Activated naive CD8-positive, alpha-beta T cell treated with anti-CD3 and anti-CD28 coated beads, Interleukin-2, amount 10 ng/mL, durations not matched to agents 7 days and 5 days (primary cell): ENCODE measurements at places on chromosomes 3 and 15. TPM values are rescaled to one million over a fixed set of nuclear protein-coding genes. Genes with fewer than 3 reads are reported as not detected.

UBA7 gene
- 310 TPM for total RNA-seq

GRCh38 chr3:36991923-36992805 is 767 bp downstream of the EPM2AIP1 start:
- no peak for DNase-seq

DNA sequence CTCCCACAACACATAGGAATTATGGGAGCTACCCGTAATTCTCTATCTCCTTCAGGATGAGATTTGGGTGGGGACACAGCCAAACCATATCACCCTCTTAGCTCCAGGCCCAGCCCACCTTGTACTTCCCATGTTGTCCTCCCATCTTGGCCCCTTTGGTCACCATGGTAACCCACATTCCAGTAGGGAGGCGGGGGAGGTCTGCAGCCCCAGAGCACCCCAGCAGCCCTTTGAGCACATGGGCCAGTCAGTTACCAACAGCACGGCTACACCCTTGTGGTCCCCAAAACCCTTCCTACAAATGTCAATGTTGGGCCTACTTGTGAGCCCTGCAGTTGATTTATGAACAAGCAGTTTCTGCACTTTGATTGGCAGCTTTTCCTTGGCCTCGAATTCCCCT is 84.5 kb downstream of the LRRK1 start:
- no peak for DNase-seq

GALK2 gene
- total RNA-seq, result 30.6 TPM

GOLGA8R gene
- total RNA-seq, result 28.2 TPM

- DNase-seq, result no peak
Observed at GRCh38 chr15:90035840-90036230, 34.7 kb downstream of the ZNF710 start.

DNA sequence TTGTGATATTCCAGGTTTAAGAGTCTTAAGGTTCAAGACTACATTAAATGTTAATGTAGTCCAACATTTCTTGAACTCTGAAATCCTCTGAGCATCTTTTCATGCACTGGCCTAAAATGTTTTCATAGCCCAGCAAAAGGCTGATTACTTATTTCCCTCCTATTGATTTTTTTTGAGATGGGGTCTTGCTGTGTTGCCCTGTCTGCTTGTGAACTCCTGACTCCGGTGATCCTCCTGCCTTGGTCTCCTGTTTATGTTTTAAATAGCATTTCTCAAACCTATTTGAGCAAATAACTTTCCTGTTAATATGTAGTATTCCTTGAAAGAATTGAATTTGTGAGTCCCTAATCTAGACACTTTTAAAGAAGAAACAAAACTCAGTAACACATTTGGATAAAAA is 133.5 kb downstream of the IGF1R start:
- DNase-seq, result no peak

- no peak for DNase-seq
Observed at GRCh38 chr15:36688310-36689011, 109.0 kb downstream of the CDIN1 start.

GRCh38 chr15:81126892-81127291 is 7.2 kb upstream of the CFAP161 start:
- DNase-seq, result no peak

NLGN1 gene
- total RNA-seq, result not detected

ARPC4 gene
- total RNA-seq, result 225 TPM

DNA sequence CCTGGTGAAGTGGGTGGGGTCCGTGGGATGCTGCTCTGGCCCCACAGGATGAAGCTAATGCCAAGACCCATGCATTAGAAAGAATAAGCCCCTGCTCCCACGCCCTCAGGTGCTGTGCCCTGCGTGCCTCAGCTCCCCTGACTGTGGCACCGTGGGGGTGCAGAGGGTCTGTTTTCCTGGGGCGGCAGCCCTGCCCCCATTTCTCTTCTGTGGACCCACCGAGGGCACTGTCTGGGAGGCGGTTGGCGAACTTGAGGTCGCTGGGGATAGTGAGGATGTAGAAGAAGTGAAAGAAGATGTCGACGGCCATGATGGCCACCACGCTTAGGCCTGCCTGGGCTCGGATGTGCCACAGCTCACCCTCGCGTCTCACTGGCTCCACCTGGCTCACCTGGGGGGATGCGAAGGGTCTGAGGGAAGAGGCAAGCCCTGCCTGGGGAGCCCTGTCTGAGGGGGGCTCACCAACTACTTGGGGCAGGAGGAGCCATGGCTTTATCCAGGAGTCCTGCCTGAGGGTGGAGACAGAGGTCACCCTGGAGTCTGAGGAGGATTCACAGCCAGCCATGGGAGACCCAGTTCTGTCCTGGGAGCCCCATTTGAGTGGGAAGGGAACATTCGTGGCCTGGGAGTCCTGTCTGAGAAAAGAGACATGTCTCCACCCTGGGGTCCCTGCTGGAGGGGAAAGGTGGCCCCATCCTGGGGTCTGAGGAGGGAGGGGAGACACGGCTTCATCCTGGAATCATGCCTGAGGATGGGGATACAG is 5.1 kb downstream of the HHATL start:
- no peak for DNase-seq

DNA sequence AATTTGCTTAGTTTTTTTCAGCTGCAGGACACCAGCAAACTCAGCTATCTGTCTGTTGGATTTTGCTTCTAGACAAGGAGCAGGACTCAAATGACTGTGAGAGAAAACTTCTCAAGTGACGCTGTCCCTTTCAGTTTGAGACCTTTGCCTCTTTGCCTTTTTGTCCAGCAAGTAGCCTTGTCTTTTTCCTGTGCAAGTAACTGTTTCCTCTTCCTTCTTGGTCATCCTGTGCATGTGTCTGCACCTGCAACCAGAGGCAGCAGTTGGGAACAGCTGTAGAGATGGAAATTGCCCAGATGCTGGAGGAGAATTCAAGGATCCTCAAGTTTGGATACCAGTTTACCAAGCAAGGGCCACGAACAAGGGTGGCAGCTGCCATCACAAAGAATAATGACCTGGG is 23.3 kb upstream of the TMOD3 start:
- no peak for DNase-seq

SCAANT1 gene
- total RNA-seq, result not detected

SCN10A gene
- not detected for total RNA-seq

SLC28A2 gene
- not detected for total RNA-seq

NPAP1 gene
- total RNA-seq, result not detected

GRK7 gene
- not detected for total RNA-seq

DNA sequence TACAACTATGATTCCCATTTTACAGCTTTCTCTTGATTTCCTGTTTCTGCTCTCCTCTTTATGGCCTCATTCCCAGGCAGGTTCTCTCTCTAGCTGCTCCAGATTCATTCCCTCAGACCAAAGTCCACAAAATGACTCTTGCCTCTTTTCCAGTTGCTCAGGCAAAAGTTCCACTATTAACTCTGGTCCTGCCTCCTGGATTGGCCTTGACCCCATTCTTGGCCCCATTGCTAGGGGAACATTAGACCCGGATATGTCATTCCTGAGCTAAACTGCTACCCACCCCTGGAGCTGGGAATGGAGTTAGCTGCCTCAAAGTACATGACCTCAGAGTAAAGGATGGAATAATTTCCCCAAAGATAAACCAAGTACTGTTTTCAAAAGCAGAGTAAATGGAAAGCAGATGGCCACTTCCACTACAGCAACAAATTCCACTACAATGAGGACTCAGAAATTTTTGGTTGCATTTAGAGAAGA is 73.0 kb upstream of the GAP43 start:
- no peak for DNase-seq

GRCh38 chr3:50245251-50245745 is 9.3 kb downstream of the GNAI2 start:
- DNase-seq, result no peak

DNA sequence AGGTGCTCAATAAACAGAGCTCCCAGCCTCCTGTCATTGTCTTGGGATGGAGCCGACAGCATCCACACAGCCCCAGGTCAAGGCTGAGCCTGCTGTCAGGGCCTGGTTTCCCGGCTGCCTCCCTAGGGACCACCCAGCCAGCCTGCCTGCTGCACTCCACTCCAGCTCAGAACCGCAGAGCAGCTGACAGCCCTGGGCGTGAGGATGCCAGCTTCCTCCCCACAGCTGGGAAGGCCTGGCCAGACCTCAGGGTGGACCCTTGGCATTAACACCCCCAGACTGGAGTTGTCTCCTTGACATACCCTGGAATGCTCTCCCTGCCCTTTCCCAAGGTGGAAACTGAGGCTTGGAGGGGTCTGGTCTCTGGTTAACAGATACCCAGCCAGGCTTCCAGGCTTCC is 112.0 kb downstream of the WNT7A start:
- DNase-seq, result no peak

GRCh38 chr3:11605398-11605797 is 38.3 kb downstream of the VGLL4 start:
- no peak for DNase-seq

GRCh38 chr3:158249183-158249582 is 139.3 kb downstream of the RSRC1 start:
- DNase-seq, result no peak

SCN5A gene
- total RNA-seq, result 0.53 TPM

RTP4 gene
- 17.1 TPM for total RNA-seq

MKRN2OS gene
- total RNA-seq, result not detected

DNA sequence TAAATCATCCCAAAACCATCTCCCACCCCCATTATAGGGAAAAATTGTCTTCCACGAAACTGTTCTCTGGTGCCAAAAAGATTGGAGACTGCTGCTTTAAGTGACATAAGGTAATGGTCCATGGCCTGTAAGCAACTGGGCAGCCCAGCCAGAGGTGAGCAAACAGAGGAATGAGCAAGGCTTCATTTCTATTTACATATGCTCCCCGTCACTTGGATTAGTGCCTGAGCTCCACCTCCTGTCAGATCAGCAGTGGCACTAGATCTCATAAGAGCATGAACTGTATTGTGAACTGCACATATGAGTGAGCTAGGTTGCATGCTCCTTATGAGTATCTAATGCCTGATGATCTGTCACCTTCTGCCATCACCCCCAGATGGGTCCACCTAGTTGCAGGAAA is 1159.8 kb upstream of the ALCAM start:
- DNase-seq, result no peak

GRCh38 chr15:55868707-55869106 is 124.7 kb downstream of the NEDD4 start:
- no peak for DNase-seq

GRCh38 chr3:10284496-10284895 is 8.3 kb downstream of the GHRL start:
- DNase-seq, result no peak

CRYBG3 gene
- 5.3 TPM for total RNA-seq

DNA sequence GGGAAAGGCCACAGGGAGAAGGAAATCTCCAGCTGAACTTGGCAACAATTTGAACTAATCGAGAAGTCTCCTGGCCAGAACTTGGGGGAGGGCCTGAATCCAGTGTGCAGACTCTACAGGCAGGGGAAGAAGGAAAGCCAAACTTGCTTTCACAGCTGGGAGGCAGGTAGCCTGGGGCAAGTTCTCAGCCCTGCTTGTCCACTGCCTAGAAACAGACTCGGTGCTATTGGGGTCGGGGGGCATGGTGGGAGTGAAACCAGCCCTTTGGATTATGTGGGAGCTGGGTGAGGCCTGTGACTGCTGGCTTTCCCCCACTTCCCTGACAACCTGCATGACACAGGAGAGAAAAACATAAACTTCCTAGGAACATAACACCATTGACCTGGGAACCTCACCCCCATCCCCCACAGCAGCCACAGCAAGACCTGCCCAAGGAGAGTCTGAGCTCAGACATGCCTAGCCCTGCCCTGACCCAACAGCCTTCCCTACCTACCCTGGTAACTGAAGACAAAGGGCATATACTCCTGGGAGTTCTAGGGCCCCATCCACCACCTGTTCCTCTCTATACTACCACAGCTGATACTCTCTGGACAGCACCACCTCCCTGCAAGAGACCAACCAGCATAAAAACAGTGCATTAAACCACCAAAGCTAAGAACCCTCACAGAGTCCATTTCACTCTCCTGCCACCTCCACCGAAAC is 103.7 kb upstream of the MNS1 start:
- DNase-seq, result no peak

COL6A5 gene
- total RNA-seq, result not detected

DNA sequence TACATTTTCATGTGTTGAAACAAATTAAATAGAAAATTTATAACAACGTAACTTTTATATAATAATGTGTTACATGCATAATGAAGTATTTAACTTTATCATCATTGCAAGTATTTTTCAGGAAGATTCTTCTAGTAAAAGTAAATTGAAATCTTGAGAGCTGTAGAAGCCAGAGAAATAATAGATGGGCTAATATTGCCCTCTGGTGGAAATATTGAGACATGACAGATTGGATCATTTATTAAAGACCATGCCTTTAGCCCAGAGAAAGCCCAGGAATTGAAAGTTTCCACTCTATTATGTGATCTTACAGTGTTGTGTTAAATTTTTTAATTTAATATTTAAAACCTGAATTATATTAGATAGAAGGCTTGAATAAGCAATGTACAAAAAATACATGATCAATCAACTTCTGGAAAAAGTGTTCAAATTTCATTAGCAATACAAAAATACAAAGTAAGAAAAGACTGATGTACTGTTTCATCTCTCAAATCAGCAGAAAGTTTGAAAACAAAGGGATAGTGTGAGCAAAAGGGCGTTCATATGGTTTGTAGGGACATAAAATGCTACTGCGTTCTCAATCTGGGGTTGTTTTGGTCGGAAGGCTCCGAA is 52.7 kb upstream of the SPTSSB start:
- DNase-seq, result no peak

GRCh38 chr3:88324788-88325187 is 175.0 kb downstream of the C3orf38 start:
- no peak for DNase-seq

- DNase-seq, result no peak
Observed at GRCh38 chr3:42667523-42668412, 14.3 kb downstream of the ZBTB47 start.

DNA sequence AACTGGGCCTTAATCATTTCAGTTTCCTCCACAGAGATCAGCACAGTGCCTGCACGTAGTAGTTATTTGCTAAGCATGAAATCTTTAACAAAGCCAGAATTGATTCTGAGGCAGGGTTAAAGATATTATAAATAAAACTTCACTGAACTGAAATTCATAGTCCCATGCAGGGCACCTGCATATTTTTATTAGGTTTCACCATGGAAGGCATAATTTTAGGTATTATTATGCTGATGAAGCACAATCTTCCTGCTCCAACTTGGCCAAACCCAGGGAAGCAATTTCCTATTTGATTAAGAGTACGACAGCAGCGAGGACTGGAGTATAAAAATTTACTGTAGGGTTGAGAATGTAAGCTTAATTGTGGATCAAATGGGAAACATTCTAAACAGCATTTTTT is 1070.4 kb upstream of the CFAP20DC start:
- DNase-seq, result no peak
